ENCODE measurements at places on chromosomes 16 and 17. TPM values are rescaled to one million over a fixed set of nuclear protein-coding genes. Genes with fewer than 3 reads are reported as not detected.
A peak's percentile ranks its signal among the peaks of the same experiment; 100 is the strongest.

- no peaks in the 10 kb centered on the region for H3K27me3 ChIP-seq
- H3K36me3 ChIP-seq: no peaks in the 10 kb centered on the region
- H3K4me3 ChIP-seq: no peak overlapping the region
- no peak for DNase-seq
- no peaks in the 10 kb centered on the region for H3K4me1 ChIP-seq
Observed at GRCh38 chr16:29151317-29151716, 166.5 kb downstream of the LAT start.

DNA sequence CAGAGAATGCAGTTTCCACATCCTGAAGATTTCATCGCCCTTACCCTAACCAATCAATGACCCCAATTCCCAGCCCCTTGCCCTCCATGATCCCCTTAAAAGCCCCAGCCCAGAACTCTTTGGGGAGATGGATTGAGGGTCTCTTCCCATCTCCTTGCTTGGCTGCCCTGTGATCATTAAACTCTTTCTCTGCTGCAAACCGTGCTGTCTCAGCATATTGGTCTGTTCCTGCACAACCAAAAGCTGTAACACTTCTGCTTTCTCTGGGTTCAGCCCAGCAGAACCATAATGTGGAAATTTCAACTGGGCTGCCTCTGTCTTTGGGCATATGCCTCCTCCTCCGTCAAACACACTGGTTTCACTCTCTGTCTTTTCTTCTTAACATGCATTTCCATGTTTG lies 67.0 kb upstream of the NLRP1 start:
- H3K4me1 ChIP-seq: no peaks in the 10 kb centered on the region
- DNase-seq: no peak
- H3K4me3 ChIP-seq: no peak overlapping the region
- H3K36me3 ChIP-seq: no peaks in the 10 kb centered on the region

DNA sequence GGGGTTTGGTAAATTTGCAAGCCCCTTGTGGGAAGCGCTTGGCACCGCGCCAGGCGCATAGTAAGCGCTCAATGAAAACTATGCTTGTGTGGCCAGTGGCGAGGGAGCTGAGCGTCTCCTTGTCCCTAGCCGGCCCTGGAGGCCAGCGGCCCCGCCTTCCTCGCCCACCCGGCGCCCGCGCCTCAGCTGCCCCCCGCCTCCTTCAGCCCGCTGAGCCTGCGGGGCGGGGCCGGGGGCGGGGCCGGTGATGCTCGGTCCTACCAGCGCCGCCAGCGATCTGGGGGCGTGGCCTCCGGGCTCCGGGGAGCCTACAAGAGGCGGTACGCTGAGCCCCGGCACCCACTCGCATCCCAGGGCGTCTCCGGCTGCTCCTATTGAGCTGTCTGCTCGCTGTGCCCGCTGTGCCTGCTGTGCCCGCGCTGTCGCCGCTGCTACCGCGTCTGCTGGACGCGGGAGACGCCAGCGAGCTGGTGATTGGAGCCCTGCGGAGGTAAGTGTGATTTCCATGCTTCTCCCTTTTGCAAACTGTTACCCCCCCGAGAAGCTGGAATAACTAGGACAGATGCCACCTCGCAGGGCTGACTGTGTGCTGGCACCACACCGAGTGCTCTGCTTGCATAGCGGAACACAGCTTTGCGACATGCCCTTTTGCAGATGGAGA lies at the start of gene CRISPLD2:
TSS of gene CRISPLD2 (plus strand) at position 342 of the 661 bp plus-strand sequence. CDS start 18,511 bp downstream, outside the sequence.
- peak; percentile 99 for DNase-seq
- H3K27ac ChIP-seq: peak within 1 kb of the TSS; percentile 78
- peak within 1 kb of the TSS; percentile 52 for H3K4me3 ChIP-seq
- no peaks in the 10 kb centered on the region for H3K36me3 ChIP-seq

DNA sequence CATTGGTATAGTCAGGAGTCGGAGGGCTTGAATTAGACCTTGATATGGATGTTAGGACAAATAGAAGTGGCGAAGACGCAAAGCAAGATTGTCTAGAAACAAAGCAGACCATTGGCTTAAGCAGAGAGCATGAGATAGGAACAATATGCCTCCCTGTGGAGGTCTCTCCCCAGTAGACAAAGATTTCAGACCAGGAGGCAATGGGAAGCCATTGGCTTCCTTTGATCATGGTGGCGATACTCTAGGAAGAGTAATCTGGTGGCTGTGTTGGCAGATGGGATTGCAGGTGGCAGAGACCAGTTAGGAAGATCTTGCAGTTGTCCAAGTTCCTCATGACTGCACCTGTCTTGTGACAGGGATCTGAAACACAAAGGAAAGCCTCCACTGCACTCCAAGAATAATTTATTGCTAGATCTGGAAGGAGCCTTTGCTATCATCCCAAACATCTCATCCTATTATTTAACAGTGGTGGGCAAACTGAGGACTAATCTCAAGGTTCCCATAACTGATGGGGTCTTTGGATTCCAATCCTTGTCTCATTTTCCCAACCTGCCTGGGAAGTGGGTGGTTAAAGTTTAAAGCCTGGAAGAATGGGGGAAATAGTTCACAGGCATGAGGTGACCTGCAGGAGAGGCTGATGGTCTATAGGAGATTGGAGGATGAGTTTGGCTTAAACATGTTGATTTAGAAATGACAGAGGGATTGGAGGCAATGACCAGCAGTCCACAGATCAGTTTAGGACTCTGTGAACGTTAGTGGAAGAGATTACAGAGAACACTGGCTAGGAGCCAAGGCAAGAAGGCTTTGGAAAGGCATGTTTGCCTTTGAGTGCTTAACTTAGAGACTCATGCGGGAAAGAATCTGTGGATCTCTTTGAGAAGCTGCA lies 37.0 kb downstream of the HLF start:
- no peak for DNase-seq
- no peaks in the 10 kb centered on the region for H3K36me3 ChIP-seq
- H3K27me3 ChIP-seq: no peaks in the 10 kb centered on the region
- peaks cover 18% of the 10 kb centered on the region for H3K4me1 ChIP-seq
- no peak overlapping the region for H3K27ac ChIP-seq

DNA sequence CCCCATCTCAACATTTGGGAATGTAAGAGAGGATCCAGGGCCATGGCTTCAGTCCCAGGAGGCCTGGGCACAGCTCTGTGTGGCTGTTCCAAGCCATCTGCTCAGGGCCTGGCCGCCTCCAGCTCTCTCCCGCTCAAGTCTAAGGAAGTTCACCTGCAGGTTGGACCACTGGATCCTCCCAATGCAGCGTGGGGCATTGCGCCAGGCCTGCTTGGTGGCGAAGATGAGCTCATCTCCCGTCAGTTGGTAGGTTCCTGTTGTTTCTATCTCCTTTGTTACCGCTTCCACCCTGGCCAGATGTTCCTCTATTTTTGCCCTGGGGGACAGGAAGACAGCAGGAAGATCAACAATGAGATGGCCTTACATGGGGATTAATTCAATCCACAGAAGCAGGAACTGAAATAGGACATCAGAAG lies 17.5 kb downstream of the NOS2 start:
- no peaks in the 10 kb centered on the region for H3K27me3 ChIP-seq
- H3K4me1 ChIP-seq: peaks cover 7% of the 10 kb centered on the region
- no peak for DNase-seq
- H3K4me3 ChIP-seq: no peak overlapping the region
- H3K36me3 ChIP-seq: no peaks in the 10 kb centered on the region
- no peak overlapping the region for H3K27ac ChIP-seq

DNA sequence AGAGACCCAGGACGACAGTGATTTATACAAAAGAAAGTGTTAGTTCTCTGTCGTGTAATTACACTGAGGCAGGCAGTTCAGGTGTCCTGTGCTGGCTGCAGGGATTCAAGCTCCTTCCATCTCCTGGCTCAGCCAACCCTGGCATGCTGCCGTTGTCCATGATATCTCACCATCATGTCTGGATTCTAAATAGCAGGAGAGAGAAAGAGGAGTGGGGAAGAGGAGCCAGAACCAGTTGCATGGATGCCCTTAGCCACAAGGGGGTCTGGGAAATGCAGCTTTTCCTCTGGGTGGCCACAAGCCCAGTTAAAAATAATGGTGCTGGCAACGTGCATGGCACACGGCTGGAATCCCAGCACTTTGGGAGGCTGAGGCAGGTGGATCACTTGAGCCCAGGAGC lies 9.7 kb downstream of the C16orf54 start:
- H3K36me3 ChIP-seq: no peaks in the 10 kb centered on the region
- no peak overlapping the region for H3K4me3 ChIP-seq
- H3K27me3 ChIP-seq: no peaks in the 10 kb centered on the region
- no peak for DNase-seq
- no peak overlapping the region for H3K27ac ChIP-seq

DNA sequence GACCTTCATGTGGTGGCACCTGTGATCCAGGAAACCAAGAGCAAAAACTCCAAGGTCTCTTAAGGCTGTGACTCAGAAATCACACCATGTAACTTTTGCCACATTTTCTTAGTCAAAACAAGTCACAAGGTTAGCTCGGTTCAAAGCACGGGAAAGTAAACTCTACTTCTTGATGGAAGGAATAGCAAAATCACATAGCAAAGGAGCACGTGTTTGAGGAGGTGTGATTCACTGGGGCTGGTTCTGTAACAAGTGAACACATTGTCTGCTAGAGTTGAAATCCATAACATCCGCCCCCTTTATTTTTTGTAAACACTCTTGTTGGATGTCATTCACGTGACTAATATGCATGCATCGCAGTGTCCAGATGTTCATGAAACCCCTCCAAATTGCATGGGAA lies 415.0 kb upstream of the MAF start:
- no peaks in the 10 kb centered on the region for H3K36me3 ChIP-seq
- no peak overlapping the region for H3K27ac ChIP-seq
- H3K27me3 ChIP-seq: no peaks in the 10 kb centered on the region

- H3K27ac ChIP-seq: peak overlapping the region; percentile 77
- peaks cover 63% of the 10 kb centered on the region for H3K4me1 ChIP-seq
- no peaks in the 10 kb centered on the region for H3K36me3 ChIP-seq
- H3K4me3 ChIP-seq: peak overlapping the region; percentile 27
- H3K27me3 ChIP-seq: no peaks in the 10 kb centered on the region
- DNase-seq: no peak
Observed at GRCh38 chr17:77405867-77406732, 265.3 kb downstream of the SEC14L1 start.

DNA sequence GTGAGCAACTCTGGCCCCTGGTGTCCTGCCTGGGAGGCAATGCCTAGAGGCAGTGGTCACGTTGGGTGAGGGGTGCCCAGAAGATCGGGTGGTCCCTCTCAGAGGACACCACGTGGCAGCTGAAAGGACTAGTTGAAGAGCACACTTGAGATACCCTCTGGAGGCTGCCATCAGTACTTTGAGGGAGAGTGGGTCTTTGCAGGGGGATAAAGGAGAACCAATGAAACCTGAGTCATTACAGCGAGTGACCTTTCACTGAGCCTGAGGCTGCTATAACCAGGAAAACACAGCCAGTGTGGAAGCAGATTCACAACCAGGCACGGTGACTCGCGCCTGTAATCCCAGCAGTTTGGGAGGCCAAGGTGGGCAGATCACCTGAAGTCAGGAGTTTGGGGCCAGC lies 18.9 kb downstream of the CA4 start:
- H3K4me1 ChIP-seq: peaks cover 56% of the 10 kb centered on the region
- H3K36me3 ChIP-seq: no peaks in the 10 kb centered on the region
- H3K27ac ChIP-seq: no peak overlapping the region
- H3K4me3 ChIP-seq: no peak overlapping the region

DNA sequence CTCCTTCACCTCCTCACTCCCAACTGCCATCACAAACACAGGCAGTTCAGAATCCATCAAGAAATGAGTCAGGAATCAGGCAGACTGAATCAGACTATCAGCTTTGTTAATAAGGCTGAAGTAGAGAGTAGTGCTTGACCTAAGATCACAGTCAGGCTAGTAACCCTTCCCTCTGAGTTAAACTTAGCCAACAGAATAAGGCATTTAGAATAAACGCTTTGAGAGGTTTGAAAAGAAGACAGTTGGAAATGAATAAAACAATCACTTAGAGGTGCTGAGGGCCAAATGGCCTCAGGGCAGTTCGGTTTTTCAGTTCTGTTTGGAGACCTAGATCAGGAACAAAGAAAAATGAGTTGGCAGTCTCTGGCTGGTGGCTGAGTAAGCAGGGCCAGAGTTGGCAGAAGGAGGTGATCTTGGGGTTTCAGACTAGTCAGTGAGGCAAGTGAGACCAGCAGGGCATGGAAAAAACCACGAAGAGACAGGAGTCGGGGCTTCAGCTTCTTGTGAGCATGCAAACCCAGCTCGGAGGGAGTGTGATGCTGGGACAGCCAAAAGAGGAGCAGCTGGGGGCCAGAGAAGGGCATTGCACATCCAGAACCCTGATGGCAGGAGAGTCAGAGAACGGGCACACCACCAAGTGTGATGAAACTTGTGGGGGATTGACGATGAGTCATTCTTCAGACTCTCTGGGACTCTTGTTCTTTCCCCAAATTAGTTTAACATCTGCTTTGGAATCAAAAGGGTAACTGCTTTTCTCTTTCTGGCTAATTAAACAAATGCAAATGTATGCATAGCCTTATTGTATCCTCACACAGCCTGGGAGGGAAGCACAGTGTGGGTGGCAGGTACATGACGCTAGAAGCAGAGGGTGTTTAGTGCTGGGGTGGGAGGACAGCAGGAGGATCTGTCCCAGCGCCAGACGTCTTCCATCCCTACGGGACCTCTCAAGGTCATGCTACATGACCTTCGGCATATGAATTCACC lies 54.8 kb downstream of the SPECC1 start:
- H3K27me3 ChIP-seq: no peaks in the 10 kb centered on the region
- H3K4me1 ChIP-seq: peaks cover 8% of the 10 kb centered on the region
- H3K4me3 ChIP-seq: no peak overlapping the region
- DNase-seq: peak; percentile 63

DNA sequence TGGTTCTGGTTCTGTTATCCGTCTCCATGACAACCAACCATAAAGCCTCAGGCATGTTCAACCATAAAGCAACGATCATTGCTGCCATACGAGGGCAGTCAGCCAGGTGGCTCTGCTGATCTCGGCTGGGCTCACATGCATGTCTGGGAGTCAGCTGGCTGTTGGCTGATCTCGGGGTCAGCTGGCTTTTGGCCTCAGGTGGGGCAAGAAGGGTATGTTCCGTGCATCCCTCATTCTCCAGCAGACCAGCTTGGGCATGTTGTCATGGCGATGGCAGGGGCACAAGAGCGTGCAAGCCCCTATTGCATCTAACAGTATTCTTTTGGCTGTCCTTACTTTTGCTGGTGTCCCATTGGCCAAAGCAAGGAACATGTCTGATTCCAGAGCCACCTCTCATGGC lies 86.2 kb downstream of the ABCC6 start:
- no peak for DNase-seq
- no peak overlapping the region for H3K4me3 ChIP-seq
- H3K36me3 ChIP-seq: peaks cover 16% of the 10 kb centered on the region
- H3K27ac ChIP-seq: no peak overlapping the region
- H3K4me1 ChIP-seq: no peaks in the 10 kb centered on the region

DNA sequence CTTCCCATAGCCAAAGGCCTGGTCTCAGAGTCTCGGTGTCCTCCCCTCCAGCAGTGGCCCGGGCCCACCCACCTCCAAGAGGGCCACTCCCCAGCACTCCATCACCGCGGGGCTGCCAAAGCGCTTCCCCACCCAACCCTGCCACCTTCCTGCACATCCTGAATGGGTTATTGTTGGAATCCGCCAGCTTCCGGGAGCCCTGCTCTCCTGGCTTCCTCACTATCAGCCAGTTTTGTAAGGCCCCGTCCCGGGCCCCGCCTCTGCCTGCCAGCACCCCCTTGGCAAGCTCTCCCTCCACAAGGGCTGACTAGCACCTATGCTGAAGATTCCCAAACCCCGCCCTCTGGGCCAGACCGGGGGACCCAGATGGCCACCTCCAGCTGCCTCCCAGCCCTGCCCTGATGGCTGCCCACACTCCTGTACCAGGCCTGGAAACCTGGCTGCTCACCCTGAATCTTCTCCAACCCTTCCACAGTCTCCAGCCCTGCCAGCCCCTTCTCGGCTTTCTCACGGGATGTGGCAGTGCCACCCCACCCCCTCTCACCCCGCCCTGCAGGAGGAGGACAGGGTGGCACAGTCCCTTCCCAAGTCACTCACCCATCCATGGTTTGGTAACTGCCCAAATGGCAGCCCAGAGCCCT lies 14.4 kb downstream of the MYBBP1A start:
- peak; percentile 61 for DNase-seq
- no peaks in the 10 kb centered on the region for H3K27me3 ChIP-seq
- H3K4me1 ChIP-seq: peaks cover 60% of the 10 kb centered on the region
- H3K4me3 ChIP-seq: no peak overlapping the region

The PDE6G gene
- total RNA-seq: 1.7 TPM

The MT4 gene
- total RNA-seq: not detected
